ENCODE measurements at places on chromosomes 7 and 10.

- DNase-seq = no peak
These were observed 291.7 kb downstream of the THSD7A start for GRCh38 chr7:11540271-11540761.

- no peak for DNase-seq
These were observed 1231.6 kb upstream of the CELF2 start for GRCh38 chr10:9786101-9786500.

DNA sequence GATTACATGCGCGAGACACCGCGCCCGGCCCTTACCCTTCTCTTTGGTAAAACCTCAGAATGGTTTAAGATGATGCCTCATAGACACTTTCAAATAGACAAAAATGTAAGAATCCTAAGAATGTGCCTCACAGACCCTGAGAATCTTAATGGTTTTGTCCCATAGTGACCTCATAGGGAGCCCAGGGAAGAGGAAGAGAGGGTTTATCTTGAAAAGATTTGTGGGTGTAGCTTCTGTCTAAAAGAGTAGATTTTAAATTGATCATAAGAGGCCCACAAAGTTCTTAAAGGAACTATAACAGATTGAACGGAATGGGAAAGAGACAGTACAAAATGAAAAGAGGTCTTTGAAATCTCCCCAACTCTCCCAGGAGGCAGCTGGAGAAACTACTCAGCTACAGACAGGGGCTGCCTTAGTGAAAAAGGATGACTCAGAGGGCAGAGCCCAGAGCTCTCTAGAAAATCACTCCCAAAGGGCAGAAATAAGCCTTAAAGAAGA lies 220.6 kb downstream of the ADRA2A start:
- no peak for DNase-seq

- DNase-seq = no peak
These were observed 13.8 kb upstream of the GPR146 start for GRCh38 chr7:1030444-1031070.

DNA sequence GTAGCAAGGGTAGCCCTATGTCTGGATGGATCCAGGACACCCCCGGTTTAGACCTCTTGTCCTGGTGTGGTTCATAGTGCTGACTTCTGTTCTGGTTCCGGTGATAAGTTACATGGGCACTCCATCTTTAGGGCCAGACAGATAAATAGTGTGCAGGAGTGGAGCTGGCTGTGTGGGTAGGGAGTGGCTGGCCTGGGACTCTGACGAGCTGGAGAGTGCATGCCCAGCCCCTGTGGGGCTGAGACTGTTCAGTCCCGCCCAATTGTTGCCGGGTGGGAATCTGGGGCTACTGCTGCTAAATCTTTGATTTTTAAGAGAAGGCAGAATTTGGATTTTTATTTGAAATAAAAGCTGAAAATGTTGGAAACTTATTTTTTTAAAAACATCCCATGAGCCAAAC lies 27.3 kb downstream of the PDCD11 start:
- no peak for DNase-seq

- DNase-seq = no peak
These were observed 68.1 kb downstream of the CALN1 start for GRCh38 chr7:72343991-72344390.

DNA sequence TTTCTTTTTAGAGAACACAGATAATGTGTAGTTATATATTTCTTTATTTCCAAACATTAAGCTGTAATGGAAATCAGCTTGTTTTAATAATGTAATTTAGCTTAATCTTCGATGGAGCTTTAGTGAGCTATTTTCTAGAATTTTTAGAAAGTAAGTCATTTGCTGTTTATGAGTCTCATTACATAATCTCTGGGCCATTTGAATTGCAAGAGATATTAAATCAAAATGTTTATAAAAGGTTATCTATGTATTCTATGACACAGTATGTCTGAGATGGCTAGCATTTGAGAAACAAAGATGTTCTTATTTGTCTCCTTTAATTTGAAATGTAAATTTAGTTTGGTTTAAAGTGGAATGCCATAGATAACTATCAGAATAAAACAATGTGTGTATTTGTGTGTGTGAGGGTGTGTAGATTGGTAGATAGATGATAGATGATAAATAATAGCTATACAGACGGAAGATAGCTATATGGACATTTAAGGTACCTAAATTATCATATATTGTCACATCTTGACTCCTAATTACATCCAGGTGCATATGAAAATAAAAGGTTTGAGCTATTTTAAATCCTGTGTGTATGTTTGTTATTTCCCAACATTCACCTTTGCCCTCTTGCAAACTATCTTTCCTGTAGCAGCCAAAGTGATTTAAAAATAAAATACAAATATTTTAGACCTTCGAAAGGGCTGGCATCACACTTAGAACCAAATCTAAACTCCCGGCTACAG lies 478.0 kb upstream of the KLF6 start:
- no peak for DNase-seq

- no peak for DNase-seq
These were observed 77.0 kb upstream of the INHBA start for GRCh38 chr7:41779918-41780317.

DNA sequence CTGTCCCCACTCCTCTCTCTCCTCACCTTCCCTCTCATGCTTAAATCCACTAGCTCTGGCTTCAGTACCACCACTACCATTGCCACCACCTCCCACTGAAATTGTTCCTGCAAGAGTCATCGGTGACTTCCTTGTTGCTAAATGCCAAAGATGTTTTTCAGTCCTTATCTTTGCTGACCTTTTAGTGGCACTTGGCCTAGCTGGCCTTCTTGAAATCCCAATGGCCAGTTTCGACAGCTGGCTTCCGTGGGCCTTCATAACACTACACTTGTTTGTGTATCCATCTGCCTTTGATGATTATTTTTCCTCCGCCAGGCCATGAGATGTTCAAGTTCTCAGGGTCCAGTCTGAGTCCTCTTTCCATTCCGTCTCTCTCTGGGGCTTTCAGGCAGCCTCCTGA lies 118.2 kb upstream of the NANOS1 start:
- DNase-seq = no peak

DNA sequence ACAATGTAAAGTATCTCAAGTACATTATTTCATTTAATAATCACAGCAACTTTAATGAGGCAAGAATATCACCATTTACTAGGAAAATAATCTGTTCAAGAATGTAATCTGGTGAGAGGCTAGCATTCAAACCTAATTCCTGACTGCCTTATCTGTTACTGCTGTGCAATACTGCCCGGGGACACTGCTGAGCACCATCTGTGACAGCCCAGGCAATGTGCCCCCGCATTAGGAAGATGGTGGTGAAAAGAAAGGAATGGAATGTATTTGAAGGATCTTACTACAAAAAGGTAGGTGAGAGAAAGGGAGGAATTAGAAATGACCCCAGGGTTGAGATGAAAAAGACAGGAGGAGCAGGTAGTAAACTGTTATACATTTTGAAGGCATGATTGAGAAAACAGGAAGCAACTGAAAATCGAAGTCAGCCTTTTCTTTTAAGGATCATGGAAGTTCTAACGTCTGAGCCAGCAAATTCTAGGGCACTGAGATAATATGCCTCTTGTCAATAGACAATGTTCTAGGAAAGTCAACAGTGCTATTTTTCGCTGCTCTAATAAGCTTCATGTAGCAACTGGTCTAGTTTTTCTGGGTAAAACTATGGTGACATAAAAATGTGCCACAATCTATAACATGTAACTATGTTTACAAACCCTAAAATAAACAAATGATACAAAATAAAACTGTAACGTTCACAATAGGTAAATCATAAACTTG lies 90.4 kb downstream of the ETV1 start:
- no peak for DNase-seq

DNA sequence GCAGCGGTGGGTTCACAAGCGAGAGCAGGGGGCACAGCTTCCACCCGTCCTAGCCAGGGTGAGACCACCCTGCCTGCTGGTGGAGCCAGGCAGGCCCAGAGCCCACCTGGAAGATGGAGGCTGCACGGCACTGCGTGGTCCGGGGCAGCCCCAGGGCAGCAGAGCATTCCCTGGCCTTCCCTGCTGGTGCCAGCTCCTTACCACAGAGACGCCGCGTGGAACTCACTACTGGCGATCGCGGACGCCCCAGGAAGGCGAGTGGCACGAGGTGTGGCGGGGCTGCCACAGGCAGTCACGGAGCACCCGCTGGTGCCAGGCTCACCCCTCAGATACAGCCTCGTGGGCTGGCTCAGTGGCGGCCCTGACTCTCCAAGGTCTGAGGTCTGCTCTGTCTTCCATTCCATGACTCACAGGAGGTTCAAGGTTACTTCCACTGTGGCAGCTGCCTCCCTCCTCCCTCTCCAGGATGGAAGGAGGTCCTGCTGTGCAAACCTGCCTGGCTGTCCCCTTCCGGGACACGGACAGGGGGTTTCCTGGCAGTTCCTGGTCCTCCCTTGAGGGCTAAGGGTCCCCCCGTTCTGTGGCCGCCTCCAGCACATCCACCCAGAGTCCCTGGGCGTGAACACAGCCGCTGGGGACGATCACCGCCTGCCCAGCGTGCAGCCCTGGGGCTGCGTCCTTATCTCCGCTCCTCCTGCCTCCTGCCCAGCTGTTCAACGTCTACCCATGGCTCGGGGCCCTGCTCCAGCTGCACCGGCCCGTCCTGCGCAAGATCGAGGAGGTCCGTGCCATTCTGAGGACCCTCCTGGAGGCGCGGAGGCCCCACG lies 3.1 kb downstream of the CYP2W1 start:
- DNase-seq = no peak

DNA sequence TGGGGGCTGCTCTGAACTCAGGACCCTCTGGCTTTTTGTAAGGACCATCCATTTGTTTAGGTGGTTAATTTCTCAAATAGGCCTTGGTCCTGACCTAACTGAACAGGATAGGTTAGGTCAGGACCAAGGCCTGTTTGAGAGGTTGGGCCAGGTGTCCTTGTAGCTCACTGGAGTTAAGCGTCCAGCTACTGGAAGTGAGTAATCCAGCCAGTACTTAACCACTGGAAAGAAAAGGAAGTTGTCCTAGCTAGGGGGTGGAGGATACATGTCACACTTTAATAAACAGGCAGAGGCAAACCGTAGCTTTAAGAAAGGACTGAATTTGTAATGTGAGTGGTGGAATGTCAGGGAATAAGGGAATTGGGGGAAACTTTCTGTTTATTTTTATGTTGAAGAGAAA lies 96.0 kb downstream of the GPR85 start:
- DNase-seq = no peak

- no peak for DNase-seq
These were observed 72.6 kb downstream of the USP6NL start for GRCh38 chr10:11538834-11539190.

- no peak for DNase-seq
These were observed 23.6 kb downstream of the TMEM178B start for GRCh38 chr7:141097430-141097829.

- DNase-seq = no peak
These were observed 79.9 kb upstream of the RHEB start for GRCh38 chr7:151599401-151600227.

Data from NCI-H1092 (cell line).